ENCODE measurements at places on chromosomes 6 and 20.

DNA sequence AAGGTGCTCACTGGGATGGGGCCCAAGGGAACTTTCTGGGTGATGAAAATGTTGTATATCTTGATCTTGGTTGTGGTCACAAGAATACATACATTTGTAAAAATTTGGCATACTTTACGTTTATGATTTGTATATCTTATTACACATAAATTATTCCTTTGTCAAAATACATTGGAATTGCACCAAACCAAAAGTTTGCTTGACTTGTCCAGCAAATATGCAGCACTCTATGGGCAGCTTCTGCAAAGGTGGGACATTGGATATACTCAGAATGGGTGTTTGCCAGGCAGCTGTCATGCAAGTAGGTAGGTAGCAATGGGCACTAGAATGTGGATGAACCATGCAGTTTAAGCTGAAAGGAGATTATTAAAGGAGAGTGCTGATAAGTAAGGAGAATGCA, 78.0 kb downstream of the LAMP5 start:
- no peak for DNase-seq

- no peak for DNase-seq
Observed at GRCh38 chr6:139311831-139312230, 20.0 kb upstream of the TXLNB start.

DNA sequence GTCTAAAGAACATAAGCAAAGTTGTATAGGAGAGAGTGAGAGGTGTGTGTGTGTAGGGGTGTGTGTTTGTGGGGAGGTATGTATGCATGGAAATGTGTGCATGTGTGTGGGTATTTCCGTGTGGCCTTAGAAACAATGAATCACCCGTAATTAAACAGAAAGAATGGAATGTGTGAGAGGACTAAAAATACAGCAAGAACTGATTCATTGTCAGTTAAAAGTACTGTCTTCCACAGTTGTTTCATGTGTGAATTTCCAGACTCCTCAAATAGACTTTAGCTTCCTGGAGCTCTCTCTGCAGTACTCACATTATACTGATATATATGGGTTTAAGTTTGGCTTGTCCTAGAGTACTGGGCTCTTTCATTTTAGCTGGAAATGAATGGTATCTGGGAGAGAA, 145.7 kb downstream of the RIMS1 start:
- DNase-seq: no peak

GRCh38 chr20:47343007-47343472, 13.5 kb downstream of the ZMYND8 start:
- no peak for DNase-seq

GRCh38 chr6:141107591-141108160, 1025.0 kb upstream of the GJE1 start:
- DNase-seq: no peak

GRCh38 chr20:35363190-35363589, 48.6 kb downstream of the UQCC1 start:
- DNase-seq: no peak

- no peak for DNase-seq
Observed at GRCh38 chr6:30767158-30767943, 23.0 kb upstream of the IER3 start.

DNA sequence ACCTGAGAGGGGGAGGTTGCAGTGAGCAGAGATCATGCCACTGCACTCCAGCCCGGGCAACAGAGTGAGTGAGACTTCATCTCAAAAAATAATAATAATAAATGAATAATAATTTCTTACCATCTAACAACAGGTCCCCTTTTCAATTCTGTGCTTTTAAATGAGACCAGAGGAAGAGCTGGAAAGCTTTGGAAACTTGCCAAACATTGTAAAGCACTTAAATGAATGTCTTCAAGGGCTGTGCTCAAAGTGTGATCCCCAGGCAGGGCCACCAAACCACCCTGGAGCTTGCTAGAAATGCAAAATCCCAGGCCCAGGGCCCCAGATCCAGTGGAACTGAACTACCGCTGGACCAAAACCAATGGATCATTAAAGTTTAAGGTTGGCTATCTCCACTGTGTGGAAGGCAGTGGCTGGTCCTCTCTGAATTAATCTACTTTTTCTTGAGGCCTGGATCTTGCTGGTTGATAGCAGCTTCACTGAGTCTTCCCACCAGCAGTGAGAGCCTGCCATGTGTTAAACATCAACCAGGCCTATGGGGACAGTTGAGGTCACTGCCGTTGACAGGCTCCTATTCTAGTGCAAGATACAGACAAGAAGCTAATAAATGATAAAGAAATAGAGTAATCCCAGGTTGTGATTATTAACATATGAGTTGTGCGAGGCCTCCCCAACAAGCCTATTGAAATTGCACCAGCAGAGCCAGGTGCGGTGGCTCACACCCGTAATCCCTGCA, 23.7 kb upstream of the TFAP2C start:
- DNase-seq: no peak

GRCh38 chr6:41492261-41492891, 53.8 kb upstream of the FOXP4 start:
- no peak for DNase-seq

- no peak for DNase-seq
Observed at GRCh38 chr6:28474441-28475219, 31.3 kb upstream of the ZSCAN23 start.

DNA sequence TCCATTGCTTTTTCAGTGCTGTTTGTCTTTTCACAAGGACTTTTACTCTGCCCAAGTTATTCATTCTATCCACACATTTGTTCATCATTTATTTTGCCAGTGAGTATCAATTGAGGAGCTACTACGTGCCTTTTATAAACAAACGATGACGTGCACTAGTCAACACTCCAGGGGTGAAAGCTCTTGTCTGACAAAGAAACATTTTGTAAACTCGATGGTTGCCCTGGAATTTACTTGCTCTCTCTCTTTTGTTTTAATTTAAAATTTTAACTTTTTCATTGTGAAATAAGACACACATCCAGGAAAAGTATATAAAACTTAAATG, 8.3 kb upstream of the MRPS18A start:
- DNase-seq: no peak

GRCh38 chr20:52434041-52434425, 242.5 kb upstream of the ZFP64 start:
- no peak for DNase-seq

DNA sequence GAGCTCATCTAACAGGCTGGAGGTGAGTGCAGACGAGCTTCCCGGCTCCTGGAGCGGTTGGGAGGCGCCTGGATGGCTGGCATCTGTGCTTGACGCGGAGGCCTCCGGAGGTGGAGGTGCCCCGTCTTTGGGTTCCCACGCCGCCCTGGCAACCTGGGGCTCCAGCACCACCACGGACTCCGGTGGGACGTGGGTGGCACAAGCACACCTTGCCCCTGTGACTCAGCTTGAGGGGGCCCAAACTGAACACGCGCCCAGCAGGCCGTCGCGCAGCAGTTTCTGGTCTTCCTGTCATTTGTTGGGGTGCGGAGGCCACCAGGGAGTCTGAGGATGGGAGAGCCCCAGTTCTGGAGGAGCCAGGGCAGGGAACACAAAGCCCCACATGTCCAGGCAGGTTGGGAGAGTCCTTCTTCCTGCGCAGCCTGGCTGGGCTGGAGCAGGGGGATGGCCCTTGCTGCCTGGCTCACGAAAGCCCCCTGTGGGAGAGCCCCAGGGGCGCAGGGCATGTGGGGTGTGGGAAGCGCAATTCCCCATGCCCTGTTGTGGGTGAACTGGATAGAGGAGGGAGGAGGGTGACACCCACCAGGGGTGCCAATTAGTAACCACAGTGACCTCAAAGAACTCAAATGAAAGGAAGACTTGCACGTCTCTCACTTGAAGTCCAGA, 1378.6 kb upstream of the DEFB115 start:
- no peak for DNase-seq

GRCh38 chr6:73985891-73986290, 289.9 kb downstream of the CD109 start:
- no peak for DNase-seq

DNA sequence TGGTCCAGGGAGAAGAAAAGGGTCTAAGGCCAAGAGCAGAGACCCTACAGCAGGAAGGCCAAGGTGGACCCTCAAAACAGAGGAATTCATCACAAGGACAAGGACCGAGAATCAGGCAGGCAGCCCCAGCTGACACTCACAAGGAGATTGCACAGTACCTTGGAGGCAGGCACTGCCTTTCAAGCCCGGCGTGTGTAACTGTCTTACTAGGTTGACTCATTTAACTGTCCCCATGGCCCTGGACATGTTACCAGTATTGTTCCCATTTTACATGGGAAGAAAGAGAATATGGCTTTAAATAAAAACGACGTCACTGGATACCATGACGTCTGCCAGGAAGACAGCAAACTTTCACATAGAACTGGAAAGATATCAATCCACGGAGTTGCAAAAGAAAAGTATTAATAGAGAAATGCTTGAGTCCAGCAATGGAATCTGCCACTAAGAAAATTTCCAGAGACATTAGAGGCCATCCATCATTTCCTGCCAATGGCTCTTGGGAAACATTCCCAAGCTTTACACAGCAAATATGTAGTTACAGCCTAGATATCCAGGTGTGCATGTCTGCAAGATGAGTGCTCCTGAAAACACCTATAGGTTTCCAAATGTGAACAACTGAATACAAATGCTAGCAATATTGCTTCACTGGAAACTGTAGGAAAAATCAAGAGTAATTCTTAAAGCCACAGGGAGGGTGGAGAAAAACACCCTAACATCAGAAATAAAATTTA, 111.5 kb upstream of the RPS6KA2 start:
- no peak for DNase-seq

DNA sequence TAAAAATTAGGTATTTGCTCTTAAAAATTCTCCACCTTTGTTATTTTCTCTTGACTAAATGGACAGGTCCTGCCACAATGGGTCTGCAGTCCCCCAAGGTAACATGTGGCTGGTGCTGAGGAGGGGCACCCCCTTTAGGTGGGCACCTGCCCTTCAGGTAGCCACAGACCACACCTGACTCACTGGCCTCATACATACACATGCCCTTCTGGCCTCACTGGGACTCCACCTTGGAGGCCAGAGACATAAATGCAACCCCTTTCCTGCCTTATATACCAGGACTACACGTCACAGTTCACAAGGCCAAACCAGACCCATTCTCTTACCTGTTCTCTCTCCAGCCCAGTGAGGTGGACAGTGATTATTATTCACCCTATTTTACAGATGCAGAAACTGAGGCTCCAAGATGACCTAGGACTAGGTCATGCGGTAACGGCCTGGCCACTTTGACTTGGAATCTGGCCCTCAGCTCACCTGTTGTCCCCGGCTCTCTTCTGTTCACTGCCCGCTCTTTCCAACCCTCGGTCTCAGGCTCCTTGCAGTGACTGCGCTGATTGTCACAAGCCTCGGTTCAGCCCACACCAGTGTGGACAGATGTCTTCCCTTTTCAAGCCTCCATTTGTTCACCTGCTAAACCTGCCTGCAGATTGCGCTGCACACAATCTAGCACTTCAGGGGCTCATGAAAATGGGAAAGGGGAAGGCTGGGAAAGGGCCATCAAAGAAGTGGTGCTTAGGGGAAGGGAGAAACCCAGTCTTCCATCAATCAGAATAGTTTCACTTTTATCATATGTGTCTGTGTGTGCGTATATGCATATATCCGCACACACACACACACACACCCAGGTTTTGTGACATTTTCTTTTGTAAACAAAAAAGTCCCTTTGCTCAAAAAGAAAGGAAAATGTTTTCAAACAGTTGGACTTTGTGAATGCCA, 121.7 kb downstream of the BCAS1 start:
- no peak for DNase-seq

DNA sequence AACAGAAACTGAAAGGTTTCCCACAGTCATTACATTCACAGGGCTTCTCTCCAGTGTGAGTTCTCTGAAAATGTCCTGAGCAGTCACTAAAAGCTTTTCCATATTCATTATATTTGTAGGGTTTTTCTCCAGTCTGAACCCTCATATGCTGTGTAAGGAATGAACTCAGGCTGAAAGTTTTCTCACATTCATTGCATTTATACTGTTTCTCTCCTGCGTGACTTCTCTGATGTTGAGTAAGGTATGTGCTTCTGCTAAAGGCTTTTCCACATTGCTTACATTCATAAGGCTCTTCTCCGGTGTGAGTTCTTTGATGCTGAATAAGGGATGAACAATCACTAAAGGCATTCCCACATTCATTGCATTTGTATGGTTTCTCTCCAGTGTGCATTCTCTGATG, 29.8 kb upstream of the ZNF391 start:
- DNase-seq: no peak

DNA sequence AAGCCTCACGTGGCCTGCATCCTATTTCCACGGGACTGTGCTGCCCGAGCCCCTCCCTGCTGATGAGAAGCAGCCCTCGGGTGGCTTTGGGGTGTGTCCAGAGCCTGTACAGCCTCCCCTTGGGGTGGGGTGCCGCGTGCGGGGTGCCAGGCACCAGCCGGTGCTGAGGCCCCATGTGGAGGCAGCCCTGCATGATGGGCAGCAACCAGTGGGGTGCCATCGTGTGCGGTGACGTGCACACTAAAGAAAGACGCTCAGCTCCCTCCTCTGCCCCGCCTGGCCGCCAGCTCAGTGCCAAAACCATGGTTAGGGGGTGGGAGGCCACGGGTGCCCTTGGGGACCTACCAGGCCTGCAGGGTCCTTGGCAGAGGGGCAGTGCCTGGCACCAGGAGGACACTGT, 26.2 kb downstream of the NTSR1 start:
- DNase-seq: no peak

DNA sequence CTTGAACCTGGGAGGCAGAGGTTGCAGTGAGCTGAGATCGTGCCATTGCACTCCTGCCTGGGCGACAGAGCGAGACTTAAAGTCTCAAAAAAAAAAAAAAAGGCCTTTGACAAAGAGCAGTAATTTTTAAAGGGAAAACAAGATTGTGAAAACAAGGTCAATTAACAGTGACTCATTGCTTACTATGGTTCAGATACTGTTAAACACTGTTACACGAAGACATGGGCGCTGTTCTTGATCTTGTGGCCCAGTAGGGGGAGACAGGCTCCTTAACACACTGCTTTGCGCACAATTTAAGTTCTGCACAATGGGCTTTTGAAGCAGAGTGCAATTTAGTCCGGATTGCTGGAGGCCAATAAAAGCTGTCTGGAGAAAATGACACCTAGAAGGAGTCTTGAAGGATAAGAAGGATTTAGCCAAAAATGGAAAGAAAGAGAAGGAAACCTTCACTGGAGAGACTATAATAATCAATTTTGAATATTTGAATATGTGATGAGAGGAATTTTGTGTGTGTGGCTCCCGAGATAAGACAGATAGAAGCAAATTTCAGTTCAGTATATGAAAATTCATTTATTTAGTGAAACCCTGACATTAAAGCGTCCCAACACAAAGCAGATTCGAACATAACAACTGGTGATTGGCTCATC, 6.0 kb upstream of the LATS1 start:
- no peak for DNase-seq

DNA sequence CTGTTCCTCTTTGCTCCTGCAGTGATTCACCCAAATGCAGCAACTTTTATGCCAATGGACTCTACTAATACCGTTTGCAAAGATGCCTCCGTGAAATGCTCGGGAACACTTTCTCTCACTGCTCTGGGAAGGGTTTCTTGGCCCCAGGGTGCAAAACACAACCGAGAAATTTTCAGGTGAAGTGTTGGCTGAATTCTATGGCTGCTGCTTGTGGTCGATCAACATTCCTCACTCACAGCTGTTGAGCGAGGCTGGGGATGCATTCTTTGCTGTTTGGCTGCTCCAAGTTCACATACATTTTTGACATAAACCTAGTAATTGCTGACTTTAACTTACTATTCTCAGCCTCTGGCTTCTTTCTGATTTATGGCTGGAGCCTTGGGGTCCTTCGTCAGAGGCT, 342.0 kb upstream of the CHD6 start:
- DNase-seq: no peak

Measured in stimulated activated CD8-positive, alpha-beta memory T cell treated with anti-CD3 and anti-CD28 coated beads, Interleukin-12 subunit alpha, Interleukin-12 subunit beta, amount 100 ng/mL, for 4 hours (primary cell).